CD4-positive, alpha-beta memory T cell (primary cell): ENCODE measurements at places on chromosomes 7 and 10.

- DNase-seq: no peak
Measured at GRCh38 chr7:28725045-28725642, 233.0 kb downstream of the TRIL start.

GRCh38 chr7:29300026-29300480 lies 105.5 kb downstream of the CHN2 start:
- no peak for DNase-seq

- DNase-seq: no peak
Measured at GRCh38 chr10:62037166-62037831, 135.8 kb downstream of the ARID5B start.

DNA sequence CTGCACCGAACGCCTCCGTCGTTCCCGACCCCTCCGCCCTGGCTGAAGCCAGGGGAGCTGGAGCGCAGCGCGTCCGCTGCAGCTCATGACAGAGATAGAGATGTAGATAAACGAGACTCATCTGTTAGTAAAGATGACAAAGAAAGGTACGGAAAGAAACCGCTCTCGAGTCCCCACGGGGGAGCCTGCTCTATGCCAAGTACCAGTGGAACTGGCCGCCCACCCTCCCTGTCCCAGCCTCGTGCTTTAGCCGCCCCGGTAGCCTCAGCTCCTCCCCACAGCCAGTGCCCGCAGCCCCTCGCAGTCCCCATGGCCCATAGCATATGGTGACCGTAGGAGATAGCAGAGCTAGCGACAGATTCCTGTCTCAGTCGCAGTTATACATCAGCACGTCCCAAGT lies 344.7 kb upstream of the GALNT17 start:
- DNase-seq: no peak

- no peak for DNase-seq
Measured at GRCh38 chr7:135757719-135758411, 9.3 kb upstream of the FAM180A start.

DNA sequence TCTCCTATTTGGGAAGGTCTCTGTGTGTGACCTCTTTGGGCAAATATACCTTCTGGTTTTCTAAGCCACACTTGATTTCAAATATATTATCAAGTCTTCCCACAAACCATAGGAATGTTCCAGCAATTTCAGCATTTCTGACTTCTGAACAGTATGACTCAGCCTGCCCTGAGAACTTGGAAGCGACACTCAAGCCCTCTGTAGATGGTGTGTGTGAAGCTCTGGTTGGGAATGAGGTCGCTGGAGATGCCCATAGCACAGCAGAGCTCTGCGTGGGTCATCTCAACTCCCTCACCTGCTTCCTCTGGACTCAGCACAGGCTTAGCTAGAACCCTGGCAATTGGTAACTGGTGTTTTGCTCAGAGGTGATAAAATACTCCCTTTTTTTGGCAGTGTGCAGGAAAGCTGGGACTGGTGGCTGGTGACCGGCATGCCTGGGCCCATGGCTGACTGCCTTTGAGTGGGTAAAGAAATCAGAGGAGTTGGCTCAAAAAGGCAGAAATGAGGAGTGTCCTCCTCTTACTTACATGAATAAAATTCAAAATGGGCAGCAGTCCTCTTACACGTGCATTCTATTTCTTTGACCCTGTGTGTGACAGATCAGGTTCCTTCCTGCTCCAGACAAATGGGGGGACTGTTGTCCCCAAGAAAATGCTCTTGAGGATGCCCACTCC lies 87.5 kb upstream of the NRP1 start:
- DNase-seq: no peak

- no peak for DNase-seq
Measured at GRCh38 chr10:131737543-131738395, 163.0 kb upstream of the PPP2R2D start.
